Naive thymus-derived CD8-positive, alpha-beta T cell (primary cell): ENCODE measurements at places on chromosomes 3 and 15.
A peak's percentile ranks its signal among the peaks of the same experiment; 100 is the strongest.

DNA sequence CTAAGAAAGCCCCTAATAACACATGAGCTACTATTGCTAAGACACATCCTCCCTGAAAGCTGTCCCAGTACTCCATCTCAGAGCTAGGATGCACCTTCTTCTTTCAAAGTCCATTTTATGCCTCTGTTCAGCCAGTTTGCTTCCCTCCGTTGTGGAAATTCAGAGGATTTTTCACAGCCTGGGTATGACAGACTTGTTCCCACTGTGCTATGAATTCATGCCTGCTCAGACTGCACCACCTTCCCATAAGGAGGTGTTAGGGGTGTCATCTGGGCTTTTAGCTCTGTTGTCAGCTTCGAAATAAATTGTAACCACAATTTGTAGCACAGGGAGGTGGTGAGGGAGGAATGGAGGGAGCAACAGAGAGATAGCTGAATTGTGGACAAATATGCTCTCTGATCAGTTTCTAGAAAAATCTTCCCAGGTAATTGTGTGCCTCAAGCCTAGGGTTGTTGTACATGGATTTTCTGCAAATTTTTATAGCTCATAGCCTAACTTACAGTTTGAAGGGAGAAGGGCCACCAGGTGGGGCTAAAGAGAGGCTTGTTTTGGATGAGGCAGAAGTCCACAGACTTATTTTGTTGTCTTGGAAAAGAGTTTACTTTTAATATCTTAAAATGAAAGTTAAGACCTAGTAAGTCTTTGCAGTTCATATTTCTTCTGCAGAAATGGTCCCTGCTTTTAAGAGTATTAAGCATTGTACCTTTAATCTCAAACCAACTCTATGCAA is 462.0 kb downstream of the PDCD6IP start:
- H3K27ac ChIP-seq: no peak overlapping the region
- DNase-seq: no peak
- H3K4me1 ChIP-seq: no peaks in the 10 kb centered on the region
- no peaks in the 10 kb centered on the region for H3K27me3 ChIP-seq
- H3K4me3 ChIP-seq: no peak overlapping the region

DNA sequence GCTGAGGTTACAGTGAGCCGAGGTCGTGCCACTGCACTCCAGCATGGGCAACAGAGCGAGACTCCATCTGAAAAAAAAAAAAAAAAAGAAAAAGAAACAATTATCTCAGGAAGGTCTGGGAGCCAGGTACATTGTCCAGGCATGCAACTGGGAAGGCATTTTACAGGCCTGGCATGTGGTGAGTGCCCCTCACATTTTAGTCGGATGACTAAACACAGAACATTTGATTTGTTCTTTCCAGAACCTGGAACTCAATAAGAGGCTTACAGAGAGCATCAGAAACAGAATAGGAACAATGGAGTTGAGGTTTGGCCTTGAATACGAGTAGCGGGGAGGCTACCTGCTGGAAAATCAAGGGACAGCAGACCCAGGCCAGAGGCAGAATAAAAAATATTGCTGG is 33.7 kb upstream of the IGF1R start:
- H3K27me3 ChIP-seq: peaks cover 25% of the 10 kb centered on the region
- H3K27ac ChIP-seq: no peak overlapping the region
- H3K4me1 ChIP-seq: peaks cover 15% of the 10 kb centered on the region
- H3K36me3 ChIP-seq: no peaks in the 10 kb centered on the region
- H3K4me3 ChIP-seq: no peak overlapping the region

GRCh38 chr3:128488636-128488990 is 4.4 kb downstream of the GATA2 start:
- H3K4me3 ChIP-seq: peak overlapping the region; percentile 79
- H3K36me3 ChIP-seq: no peaks in the 10 kb centered on the region
- H3K27ac ChIP-seq: no peak overlapping the region

DNA sequence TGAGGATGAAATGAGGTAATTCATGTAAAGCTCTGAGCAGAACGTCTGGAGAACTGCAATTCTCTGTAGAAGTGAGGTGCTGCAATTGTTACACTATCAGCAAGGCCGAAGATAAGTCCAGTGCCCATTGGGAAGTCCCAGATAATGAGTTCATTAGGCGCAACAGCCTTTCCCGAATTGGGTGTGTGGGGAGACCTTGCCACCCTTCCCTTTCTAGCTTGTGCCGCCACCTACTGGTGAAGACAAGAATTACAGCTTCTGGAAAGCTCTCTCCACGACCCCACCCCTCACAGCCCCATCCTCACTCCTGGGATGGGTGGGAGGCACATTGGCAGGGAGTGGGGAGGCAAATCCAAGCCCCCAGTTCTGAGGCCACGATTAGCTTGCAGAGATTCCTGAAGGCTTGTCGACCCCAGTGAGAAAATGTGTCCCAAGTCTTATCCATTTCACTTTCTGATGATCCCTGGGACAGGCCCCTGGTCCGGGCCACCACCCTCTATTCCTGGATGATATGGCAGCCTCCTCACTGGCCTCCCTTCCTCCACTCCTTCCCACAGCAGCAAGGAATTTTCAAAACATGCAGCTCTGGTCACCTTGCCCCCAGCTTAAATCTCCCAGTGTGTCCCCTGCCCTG is 36.4 kb downstream of the FAM3D start:
- H3K27me3 ChIP-seq: peaks cover 7% of the 10 kb centered on the region
- H3K4me1 ChIP-seq: no peaks in the 10 kb centered on the region
- no peak overlapping the region for H3K4me3 ChIP-seq
- H3K27ac ChIP-seq: peak overlapping the region; percentile 25
- peak; percentile 47 for DNase-seq

DNA sequence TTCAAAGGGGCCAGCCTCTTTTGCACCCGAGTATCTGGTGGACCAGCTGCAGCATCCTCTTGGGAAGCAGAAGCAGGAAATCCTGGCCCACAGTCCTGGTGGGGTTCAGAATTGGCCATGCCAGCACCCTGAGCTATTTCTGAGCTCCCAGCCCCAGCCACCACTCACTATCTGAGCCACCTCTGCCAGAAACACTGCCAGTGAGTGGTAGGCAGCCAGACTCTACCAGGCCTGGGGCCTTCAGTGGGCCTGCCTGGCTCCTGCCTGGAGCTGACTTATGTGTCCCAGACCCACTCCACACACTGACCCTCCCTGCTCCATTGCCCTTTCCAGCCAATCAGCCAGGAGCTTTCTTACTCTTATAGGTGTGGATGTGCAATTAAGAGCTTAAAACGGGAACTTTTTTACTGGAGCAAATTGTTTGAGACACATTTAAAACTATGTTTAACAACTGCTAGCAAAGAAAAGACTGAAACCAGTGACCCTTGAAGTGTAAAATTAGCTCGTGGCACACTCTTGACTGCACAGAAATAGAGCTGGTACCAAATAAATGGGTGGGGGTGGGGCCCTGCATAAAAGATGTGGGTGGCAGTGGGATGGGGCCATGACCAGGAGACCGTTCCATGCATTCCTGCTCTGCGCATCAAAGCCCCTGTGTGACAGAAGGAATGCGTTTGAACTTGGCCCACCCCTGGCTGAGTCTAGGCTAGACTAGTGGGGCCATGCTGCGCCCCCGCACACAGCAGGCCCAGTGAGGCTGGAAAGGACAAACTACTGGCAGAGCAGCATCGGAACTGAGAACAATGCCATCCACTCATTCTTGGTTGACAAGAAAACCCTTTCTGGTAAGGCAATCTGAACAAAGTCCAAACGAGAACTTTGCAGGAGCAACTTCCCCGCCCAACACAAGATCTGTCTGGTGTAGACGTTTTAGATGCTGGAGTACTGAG is 48.0 kb downstream of the CTNNB1 start:
- H3K27ac ChIP-seq: no peak overlapping the region
- H3K27me3 ChIP-seq: no peaks in the 10 kb centered on the region
- DNase-seq: no peak
- no peak overlapping the region for H3K4me3 ChIP-seq
- H3K36me3 ChIP-seq: peaks cover 4% of the 10 kb centered on the region
- H3K4me1 ChIP-seq: no peaks in the 10 kb centered on the region

DNA sequence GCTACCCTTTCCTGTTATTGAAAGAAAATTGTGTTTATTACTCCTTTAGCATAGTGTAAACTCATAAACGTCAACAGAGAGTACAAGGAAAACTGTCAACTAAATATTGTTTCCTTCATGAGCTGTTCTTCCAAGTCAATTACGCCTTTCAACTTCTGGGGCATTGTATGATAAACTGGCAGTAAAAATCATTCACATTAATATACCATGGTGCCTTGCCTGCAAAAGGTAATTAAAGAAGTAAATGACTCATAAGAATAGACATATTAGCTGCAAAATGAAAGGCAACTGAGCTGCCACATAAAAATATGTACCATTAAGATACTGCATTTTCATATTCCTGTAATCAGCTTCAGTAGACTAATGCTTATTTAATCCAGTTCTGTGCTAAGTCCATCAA is 447.3 kb downstream of the FOXP1 start:
- peak overlapping the region; percentile 95 for H3K27ac ChIP-seq
- H3K4me1 ChIP-seq: peaks cover 87% of the 10 kb centered on the region
- H3K4me3 ChIP-seq: no peak overlapping the region
- no peak for DNase-seq
- H3K27me3 ChIP-seq: no peaks in the 10 kb centered on the region

- DNase-seq: no peak
- H3K27me3 ChIP-seq: peaks cover 12% of the 10 kb centered on the region
- H3K4me3 ChIP-seq: no peak overlapping the region
- H3K4me1 ChIP-seq: no peaks in the 10 kb centered on the region
Observed at GRCh38 chr15:68265081-68265480, 12.5 kb upstream of the FEM1B start.
